Germinal center (tissue), 1 donor: ENCODE measurements at places on chromosomes 4 and X.

DNA sequence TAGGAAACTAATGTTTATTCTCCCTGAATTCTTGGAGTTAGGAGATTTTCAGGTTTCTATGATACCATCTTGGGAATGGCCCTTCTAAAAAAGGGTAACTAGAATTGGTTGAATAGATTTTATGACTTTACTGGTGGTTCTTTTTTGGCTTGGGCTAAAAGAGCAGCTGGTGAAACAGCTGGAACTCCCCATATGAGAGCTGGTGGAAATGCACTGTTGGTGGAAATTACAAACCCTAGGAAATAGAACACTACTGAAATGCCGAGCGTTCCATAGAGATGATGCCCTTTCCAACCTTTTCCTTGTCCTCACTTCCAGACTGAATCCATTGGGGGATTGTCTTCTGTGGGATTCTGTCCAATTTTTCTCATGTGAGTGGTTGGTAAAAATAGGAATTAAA is 139.5 kb downstream of the STIM2 start:
- no peak for DNase-seq

DNA sequence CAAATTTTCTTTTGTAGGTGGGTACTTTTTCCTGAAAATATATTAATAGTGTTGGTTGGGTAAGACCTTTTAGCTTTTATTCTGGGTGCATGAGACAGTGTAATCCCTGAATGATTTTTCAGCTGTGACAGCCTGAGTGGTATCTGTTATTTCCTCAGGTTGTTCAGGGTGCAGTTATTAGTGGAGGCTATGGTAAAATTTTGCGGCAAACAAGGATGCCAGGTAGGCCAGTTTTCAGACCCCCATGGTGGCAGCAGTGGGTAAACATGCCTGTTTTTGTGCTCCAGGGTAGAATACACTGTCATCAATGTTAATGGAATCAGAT is 47.9 kb upstream of the GRID2 start:
- no peak for DNase-seq

GRCh38 chrX:154486396-154487207 is at the start of gene UBL4A:
TSS of gene UBL4A (minus strand) at chrX:154486615. CDS start at chrX:154486584, 31 bp downstream.
- peak; percentile 73 for DNase-seq

- DNase-seq, result no peak
Measured at GRCh38 chrX:138191998-138192397, 519.5 kb downstream of the FGF13 start.

GRCh38 chrX:72540318-72540717 is 32.3 kb downstream of the HDAC8 start:
- peak; percentile 1 for DNase-seq

GRCh38 chrX:22088326-22088725 is 56.2 kb downstream of the PHEX start:
- no peak for DNase-seq

GRCh38 chr4:104425948-104426347 is 68.7 kb downstream of the CXXC4 start:
- DNase-seq, result no peak

DNA sequence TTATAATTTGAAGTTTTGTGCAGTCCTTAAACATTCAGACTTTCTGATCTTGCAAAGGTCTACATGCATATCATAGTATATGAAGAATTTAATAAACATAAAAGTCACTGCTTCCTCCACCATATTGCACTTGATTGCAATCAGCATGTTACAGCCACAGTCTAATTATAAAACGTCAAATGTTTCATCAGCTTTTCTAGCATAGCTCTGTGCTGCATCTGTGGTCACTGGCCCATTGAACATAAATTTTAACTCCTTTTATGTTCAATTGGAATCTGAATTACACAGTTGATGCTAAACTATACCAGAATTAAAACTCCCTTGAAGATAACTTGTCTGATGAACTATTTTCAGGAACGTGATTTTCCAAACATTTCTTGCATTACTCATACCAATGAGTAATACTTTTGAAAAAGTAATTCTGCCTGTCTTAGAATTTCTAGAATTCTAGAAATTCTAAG is 329.1 kb downstream of the GALNTL6 start:
- DNase-seq, result no peak

DNA sequence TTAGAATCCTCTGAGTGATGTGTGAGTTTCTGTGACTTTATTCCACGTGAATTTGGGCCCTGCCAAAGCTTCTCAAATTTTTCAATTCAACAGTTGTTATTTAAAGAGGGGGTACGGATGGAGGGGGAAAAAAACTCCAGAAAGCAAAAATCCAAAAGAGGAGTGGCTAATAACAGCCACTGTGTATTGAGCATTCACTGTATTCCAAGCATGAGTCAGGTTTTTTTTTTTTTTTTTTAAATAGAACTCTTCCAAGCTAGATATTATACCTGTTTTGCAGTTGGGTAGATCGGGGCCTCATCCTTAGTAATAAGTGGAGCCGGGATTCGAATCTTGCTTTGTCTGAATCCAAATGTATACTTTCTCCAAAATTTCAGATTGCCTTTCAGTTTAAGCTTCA is 6.4 kb upstream of the RHOH start:
- no peak for DNase-seq

DNA sequence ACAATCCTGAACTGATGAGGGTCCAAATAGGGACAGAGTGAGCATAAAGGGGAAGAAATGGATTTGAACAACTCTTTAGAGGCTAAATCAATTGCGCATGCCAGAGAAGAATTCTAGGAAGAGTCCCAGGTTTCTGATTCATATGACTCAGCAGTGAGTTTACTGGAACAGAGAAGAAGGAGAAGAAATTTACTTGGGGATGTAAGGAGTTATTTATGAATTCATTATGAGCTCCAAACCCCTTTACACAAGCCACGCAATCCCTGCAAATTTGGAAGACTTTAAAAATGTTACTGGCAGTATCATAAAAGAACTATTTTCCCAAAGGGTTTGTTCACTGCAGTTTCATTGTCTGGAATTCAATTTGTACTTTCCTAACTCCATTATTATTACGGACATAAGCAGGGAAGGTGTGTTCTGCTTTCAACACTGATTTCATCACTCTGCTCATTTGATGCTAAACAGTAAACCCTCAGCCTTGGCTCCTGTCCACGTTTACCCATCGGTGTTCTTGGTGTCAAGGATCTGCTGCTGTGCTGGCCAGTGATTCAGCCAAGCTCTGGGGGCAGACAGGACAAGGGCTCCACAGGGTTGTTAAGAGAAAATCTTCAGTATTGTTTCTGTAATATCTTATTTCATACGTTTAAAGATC is 273.7 kb downstream of the HNRNPD start:
- no peak for DNase-seq

- no peak for DNase-seq
Measured at GRCh38 chr4:106569146-106570031, 200.8 kb upstream of the GIMD1 start.

DNA sequence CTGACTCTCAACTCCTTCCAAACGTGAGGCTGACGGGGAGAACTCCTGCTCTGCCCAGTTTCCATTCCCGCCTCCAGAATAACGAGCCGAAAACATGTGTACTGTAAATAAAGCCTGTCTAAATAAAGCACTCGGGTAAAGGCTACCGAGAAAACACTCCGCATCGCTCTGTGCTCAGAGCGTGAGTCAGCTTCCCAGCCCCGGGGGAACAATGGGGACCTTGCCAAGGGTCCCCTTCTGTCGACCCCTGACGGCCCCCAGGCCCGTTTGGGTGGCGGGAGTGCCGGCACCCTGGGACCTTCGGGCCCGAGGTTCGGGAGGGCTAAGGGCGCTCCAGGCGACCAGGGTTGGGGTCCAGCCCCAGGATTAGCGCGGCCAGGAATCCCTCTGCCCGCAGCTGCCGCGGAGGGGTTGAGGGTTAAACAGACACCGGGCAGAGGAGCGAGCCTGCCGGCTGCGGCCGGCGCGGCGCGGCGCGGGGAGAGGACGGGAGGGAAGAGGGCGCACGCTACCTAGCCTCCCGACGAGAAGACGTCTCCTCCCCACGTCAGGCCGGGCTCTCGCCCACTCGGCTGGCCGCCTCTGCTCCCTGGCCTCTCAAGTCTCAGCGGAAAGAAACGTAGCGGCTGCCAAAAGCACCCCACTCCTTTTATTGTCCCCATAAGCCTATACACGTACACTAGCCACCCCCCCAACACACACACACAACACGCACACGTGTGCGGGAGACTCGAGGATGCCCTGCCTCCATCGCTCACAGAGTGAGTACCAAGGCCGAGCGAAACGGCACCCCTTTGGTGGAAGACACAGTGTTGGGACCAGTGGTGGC is 85.5 kb downstream of the BCOR start:
- no peak for DNase-seq

- no peak for DNase-seq
Measured at GRCh38 chr4:147839663-147840062, 107.8 kb downstream of the ARHGAP10 start.

DNA sequence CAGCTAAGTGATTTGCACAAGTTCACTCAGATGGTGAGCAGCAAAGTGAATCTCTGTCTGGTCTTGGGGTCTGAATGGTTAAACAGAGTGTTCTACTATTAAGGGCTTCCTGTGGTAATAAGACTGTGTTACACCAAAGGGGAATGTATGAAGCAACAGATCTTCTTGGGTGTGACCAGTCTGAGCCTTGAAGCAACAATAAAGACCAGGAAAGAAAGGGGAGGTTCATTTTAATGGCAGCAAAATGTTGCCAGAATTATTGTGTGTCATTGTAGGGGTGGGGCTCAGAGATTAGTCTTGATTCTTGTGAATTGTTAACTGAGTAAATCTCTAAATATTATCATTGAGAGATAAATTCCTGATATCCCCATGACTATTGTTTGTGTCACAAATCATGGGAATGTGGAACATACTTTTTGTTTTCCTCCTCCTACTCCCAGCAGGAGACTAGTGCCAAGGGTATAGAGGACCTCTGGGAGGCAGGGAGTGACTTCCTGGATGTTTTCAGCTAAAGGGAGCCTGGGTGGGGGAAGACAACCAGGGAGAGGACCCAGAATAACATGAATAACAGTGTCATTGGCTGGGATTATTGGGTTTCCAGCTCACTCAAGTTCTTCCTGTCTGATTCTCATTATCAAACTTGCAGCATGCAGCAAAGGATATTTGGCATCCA is 141.4 kb upstream of the PAK3 start:
- DNase-seq, result no peak

- no peak for DNase-seq
Measured at GRCh38 chr4:7777871-7778509, 161.7 kb downstream of the AFAP1 start.

DNA sequence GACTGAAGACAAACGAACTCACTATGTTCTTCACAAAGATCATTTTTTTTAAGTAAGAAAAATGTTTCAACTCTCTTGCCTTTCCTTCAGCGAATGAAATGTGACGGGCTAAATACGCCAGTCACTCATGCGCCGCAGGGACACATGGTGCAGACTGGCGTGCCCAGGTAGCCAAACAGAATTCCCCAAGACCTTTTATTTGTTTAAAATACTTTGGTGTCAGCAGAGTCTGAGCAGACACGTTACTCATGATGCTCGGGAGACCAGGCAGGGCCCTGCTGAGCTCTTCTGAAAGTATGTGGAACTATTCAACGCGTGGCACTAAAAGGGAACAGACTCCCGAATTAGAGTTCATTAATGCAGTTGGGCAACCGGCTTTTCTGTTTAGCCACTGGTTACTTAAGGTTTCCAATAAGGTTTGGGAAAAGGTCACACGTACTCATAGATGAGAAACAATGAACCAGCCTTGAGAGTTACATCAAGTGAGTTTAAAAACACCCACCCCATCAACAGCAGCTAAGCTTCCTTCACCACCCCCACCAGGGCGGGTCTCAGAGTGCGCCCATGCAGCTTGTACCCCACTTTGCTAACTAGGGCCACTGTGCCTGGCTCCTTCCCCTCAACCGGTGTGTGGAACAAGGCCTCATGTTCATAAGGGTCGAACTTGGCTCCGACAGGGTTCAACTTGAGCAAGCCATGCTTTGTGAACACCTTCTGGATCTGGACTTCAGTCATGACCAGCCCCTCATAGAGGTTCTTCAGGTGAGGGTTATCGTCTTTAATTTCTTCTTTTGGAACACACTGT is 7.3 kb downstream of the GRPEL1 start:
- no peak for DNase-seq

- DNase-seq, result peak; percentile 13
Measured at GRCh38 chrX:118536687-118537461, 41.3 kb downstream of the DOCK11 start.

- DNase-seq, result no peak
Measured at GRCh38 chr4:183201331-183201730, 102.3 kb downstream of the WWC2 start.

GRCh38 chr4:137015426-137016409 is 516.6 kb downstream of the PCDH18 start:
- no peak for DNase-seq
